Stimulated activated CD8-positive, alpha-beta memory T cell treated with anti-CD3 and anti-CD28 coated beads, Interleukin-4, amount 100 ng/mL, for 4 hours (primary cell): ENCODE measurements at places on chromosomes 5 and 9.

DNA sequence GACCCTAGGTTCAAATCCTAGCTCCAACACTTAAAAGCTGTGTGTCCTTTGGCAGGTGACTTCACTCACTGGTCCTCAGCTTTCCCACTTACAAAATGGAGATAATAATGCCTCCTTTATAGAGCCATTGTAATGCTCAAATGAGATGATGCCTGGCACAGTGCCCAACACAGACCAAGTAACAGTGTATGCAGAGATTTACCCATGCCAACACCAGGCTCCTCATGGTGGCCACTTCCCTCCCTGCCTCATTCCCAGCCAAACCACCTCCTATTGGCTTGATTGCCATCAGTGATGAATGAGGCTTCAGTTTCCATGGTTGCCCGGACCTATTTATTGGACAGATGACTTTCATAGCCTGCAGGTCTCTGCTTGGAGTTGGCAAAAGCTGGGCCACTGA is 469.4 kb downstream of the CDK5RAP2 start:
- DNase-seq = no peak

DNA sequence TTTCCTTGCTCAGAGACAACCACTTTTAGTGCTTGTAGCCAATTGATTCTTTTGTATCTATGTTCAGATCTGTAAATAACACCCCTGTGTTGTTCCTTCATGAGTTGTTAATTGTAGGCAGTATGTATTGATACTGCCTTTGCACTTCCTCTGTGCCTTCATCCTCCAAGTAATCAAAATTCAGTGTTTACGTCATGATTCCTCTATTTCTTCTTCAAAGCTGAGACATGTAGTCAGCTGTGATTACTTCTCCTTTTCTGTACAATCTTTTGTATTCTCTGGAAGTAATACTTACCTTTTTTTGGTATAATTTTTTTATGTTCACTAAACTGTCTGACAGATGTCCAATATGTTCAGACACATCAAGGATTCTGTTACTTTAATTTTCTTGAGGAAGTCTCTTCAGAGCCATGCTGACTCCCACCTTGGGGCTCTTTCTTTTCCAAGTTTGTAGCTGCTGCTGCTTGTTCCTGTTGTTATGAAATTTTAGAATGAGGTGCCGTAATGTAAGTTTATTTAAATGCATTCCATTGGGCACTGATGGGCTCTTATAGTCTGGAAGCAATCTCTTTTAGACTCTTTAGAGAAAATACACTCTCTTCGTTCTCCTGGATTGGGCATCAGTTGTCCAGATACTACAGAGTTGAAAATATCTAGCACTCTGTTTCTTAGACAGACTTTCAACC is 30.5 kb upstream of the LRRC70 start:
- no peak for DNase-seq

GRCh38 chr9:98860871-98861293 is 53.4 kb downstream of the GALNT12 start:
- DNase-seq = no peak

DNA sequence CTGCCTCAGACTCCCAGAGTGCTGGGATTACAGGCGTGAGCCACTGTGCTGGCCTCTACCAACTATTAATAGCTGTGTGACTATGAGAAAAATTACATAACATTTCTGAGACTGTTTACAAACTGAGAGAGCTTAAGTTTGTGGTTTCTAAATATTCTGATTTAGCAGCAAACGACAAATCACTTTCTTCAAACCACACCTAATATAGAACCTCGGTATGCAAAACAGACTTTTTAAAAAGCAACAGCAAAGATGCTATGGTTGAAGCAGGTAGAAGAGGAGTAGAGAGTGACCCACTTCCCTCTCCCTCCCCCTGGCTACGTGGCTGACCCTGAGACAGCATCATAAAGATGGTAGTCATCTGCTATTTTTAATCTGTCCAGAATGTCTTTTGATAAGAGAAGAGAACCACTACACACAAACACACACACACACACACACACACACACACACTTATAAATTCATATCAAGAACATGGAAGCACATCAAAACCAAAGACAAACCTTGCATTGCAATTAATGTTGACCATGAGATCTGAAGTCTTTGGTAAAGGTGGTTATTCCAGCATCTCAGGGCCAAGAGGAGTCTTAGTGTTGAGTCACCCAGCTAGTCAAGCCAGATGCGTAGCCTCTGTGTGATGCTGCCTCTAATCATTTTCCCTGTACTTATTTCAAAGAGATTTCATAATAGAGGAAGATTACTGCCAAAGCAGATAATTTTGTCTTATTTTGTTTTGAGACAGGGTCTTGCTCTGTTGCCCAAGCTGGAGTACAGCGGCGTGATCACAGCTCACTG is 58.1 kb upstream of the TMEM215 start:
- no peak for DNase-seq

GRCh38 chr9:135294836-135295235 is 184.7 kb upstream of the PPP1R26 start:
- DNase-seq = no peak

- no peak for DNase-seq
Observed at GRCh38 chr9:28782630-28783029, 1209.3 kb upstream of the C9orf72 start.

GRCh38 chr5:1541702-1542400 is 18.1 kb upstream of the LPCAT1 start:
- no peak for DNase-seq

DNA sequence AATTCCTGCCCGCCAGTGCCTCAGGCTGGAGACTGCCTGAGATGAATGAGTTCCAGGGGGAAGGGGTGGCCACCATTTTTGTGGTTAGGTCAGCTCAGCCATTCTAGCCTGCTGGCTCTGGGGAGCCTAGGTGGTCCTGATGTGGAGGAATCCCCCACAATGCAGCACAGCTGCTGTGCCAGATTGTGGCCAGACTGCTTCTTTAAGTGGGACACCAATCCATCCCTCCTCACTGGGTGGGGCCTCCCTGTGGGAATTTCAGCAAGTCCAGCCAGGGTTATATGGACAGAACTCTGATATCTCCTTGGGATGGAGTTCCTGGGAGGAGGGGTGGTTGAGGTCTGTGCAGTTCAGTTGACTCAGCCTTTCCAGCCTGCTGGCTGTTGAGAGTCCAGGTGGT is 51.2 kb upstream of the DAP start:
- no peak for DNase-seq

DNA sequence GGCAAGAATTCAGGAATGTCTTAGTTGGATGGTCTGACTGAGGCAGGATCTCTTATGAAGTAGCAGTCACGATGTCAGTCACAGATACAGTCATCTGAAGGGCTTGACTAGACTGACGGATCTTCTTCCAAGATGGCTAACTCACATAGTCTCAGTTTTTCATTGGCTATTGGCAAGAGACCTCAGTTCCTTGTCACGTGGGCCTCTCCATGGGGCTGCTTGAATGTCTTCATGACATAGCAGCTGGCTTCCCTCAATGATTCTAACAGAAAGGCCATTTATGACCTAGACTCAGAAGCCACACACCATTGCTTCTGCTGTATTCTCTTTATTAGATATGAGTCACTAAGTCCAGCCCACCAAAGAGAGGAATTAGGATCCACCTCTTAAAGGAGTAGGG is 4.7 kb downstream of the APC start:
- DNase-seq = no peak

DNA sequence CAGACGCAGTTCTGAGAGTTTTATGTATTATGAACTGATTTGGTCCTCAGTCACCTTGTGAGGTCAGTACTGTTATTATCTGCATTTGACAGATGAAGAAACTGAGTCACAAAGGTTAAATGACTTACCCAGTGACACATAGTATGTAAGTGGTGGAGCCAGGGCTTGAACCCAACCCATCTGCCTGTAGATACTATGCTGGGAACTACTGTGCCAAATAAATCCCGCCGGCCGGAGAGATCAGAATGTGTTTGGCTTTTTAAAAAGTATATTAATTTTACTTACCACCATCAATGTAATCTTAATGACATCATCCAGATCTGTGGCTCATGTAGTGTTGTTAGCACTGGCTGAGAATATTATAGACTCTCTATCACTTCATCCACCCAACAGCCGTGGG is 80.8 kb downstream of the ZNF618 start:
- no peak for DNase-seq

- DNase-seq = no peak
Observed at GRCh38 chr9:117035546-117035945, 348.4 kb downstream of the TRIM32 start.

DNA sequence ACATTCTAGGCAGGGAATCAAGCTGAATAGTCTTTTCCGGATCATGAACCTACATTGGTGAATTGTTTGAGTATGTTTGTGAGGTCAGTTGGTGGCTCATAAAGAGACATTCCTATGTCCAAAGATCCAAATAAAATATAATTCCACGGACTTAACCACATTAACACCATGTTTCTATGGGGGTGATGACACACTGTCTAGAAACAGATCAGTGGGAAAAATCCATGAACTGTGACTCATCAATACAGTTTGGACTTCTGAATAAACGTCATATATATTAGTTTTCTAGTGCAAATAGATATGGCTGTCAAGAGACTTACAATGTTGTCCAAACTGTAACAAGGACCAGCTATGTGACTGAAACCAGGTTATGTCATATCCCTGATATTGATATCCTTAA is 509.9 kb upstream of the TYRP1 start:
- DNase-seq = no peak

DNA sequence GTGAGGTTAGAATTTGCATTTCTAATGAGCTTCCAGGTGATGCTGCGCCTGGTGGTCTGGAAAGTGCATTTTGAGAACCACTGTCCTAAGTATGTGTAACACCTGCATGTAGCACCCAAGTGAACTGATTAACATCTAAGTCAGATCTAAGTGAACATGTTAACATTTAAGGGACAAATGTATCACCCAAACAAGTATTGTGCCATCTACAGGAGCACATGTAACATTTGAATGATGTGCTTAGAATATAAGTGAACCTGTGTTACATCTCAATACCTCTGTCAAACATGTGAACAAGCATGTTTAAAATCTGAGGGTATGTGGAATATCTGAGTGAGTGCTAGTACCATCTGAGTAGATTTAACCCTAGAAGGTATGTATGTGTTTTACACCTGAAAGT is 68.7 kb downstream of the PLPPR1 start:
- no peak for DNase-seq

GRCh38 chr5:14200312-14200990 is 57.3 kb downstream of the TRIO start:
- no peak for DNase-seq

- DNase-seq = no peak
Observed at GRCh38 chr9:77291714-77292113, 114.4 kb downstream of the VPS13A start.

GRCh38 chr5:32859211-32859641 is 148.1 kb downstream of the NPR3 start:
- no peak for DNase-seq

DNA sequence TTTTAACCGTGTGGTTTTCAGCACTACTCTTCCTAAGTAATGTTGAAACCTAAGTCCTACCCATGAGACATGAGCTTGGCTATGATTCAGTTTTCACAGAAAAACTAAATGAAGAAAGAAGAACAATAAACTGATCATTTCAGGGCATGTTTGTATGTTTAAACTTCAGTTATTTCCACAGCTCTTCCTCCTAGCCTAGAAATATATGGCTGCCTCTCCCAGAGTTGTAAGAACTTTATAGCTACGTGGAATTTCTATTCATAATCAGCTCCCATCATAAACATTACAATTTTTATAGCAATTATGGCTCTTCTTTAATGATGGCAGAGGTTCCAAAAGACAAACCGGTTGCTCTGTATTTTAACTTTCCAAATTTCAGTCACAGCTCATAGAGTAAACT is 314.7 kb upstream of the ADAMTSL1 start:
- no peak for DNase-seq

- no peak for DNase-seq
Observed at GRCh38 chr5:68659881-68660280, 433.9 kb upstream of the SLC30A5 start.

- DNase-seq = no peak
Observed at GRCh38 chr9:90189306-90189705, 453.3 kb downstream of the DIRAS2 start.

DNA sequence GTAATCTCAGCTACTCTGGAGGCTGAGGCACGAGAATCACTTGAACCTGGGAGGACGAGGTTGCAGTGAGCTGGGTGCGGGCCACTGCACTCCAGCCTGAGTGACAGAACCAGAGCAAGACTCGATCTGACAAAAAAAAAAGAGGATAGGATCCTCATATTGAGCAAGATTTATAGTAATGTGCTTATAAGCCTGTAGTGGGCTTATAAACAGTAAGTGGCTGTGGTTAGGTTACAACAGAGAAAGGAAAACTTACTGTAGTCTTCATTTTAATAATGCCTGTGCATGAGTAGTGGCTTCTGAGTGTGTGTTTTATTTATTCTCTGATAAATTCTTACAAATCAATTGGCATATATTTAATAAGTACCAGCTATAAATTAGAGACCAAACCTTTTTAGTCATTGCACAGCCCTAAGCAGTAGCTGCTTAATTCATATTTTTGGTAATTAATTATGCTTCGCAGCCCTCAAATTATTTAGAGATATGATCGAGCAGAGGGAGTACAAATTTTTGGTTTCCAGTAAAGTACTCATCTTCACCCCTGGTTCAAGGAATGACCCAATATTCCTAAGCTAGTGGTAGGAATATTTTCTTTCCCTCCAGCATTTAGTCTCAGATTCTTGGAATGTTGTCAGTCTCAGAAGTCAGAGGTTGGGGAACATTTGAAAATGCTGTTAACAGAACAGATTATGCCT is 73.8 kb upstream of the KLF9 start:
- no peak for DNase-seq
